ENCODE measurements at places on chromosomes 2 and 18.

DNA sequence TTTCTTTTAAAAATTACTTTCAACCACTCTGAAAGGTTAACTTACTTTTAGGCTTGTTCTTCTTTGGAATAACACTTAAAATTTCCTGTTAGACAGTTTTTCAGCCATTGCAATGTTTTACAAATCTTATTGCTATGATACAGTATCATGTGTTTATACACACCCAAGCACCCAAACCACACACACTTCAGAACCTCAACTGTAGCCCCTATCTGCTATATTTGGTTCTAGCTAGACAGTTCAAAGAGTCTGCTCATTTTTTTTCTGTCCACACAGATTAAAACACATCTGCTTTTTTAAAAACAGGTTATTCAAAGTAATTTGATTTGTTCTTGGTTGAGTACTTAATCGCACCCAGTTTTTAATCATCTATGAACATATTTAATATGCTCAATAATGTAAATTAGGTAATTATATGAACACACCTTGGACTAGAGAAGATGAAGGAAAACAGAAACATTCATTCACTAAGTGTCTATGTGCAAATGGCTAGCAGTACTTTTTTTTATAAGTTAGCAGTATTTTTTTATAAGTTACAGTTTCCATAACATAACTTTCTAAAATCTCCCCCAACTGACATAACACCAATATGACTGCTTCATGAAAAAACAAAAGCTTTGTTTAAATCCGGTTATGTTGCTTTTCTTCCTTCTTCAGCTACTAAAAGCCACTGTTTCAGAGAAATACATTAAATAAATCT is 17.6 kb downstream of the FBXO11 start:
- DNase-seq: no peak

DNA sequence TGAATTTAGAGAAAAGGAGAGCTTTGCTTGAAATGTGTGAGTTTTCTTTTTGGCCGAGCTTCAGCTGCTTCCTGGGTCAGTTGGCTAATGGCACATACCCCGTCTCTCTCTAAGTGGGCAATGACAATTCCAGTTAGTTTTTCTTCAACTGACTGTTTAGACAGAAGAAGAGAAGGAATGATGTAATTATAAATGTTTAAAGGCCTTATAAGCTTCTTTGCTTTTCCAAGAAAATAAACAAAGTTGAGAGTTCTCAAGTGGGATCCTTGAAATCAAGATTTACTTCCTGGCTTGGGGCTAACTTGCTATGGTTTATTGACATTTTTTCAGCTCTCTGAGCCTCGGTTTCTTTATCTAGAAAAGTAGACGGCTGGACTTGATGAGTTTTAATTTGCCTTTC is 794.9 kb upstream of the ACVR2A start:
- DNase-seq: no peak

DNA sequence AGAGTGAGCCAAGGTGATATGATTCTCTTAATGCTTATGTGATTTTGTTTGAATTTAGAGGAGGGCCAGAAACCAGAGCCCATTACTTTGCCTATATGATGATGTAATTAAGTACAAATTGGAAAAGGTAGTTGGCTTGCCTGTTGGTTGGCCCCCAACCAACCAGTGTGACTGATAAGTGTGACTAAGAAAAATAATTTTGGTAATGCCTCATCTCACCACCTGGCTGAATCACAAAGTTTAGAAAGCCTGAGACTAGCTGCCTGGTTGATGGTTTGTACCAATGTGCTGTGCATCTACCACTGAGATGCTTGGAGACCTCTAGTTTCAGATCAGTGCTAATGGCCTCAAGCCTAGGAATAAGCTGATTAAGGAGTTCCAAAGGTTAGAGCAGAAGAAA is 338.7 kb downstream of the CDH2 start:
- no peak for DNase-seq

DNA sequence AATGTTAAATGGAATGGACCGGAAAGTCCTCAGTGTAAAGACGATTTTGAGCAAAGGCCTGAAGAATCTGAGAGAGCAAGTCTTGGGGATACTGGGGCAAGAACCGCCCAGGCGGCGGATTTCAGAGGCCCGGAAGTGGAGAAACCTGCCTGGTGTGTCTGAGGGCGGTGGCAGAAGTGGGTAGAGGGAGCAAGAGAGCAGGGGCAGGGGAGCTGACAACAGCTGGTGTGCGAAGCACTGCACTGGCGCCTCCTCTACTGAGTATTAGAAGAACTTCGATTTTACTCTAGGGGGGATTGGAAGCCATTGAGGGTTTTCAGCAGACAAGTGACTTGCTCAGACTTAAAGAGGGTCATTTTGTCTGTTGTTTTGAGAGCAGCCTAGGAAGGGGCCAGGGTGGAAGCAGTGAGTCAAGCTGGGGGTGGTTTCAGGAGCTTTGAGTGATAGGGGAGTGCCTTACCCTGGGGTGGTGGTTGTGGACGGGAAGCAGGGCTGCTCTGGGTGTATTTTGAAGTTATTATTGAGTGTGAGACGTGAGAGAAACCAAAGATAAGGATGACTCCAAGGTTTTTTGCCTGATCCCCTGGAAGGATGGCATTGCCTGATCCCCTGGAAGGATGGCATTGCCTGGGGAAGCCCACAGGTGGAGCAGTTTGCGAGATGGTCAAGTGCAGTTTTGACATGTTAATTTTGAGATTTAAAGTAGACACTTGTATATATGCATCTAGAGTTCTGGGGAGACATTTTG is 52.5 kb downstream of the ZNF236 start:
- no peak for DNase-seq

- no peak for DNase-seq
Measured at GRCh38 chr2:172965433-172966212, 110.0 kb upstream of the MAP3K20 start.
